ENCODE measurements at places on chromosomes 2 and 18.

GRCh38 chr2:138615257-138615656 lies 113.7 kb downstream of the SPOPL start:
- no peak for DNase-seq

DNA sequence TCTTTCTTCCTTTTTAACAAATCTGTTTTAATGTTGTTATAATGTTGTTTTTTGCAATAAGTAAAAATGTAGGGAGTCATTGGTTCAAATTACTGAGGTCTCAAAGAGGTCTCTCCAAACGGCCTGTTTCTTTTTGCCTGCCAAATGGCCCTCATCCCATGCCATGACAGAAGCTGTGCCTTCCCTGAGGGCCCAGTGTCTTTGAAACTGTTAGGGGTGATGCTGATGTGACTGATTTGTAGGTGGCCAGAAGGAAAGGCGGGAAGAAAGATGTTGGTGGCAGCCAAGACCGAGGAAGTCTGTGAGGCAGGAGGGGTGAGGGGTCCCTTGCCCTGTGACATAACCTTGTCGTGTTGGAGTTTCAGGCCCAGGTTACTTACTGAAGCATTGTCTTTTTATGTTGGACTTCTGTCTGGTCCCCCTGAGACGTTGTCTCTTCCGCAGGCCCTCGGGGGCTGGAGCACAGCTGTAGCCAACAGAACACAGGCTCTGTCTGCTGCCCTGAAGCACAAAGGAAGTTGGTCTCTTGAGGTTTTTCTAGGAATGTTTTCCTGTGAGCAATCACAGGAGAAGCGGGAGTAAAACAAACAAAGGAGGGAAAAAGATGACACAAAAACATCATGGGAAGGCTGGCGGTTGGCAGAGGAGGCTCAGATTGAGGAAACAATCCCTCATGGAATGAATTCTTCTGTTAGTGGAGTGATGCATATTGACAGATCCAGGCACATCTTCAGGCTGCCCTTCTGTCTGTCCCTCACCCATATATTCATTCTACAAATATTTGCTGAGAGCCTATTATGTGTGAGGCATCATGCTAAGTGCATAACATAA lies 4.9 kb upstream of the ST3GAL5 start:
- DNase-seq: no peak

DNA sequence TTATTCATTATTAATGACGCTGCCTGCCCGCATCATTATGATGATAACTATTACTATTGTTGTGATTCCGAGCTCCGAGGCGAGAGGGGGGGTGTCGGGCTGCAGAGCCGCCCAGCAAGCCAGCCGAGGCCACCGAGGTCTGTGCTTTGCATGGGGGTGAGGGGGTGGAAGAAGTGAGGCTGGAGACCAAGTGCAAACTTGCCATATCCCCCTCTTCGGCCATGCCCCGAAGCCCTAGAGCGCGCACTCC lies 3.6 kb downstream of the BCL11A start:
- DNase-seq: no peak

GRCh38 chr18:70359071-70359470 lies 70.2 kb downstream of the SOCS6 start:
- no peak for DNase-seq

DNA sequence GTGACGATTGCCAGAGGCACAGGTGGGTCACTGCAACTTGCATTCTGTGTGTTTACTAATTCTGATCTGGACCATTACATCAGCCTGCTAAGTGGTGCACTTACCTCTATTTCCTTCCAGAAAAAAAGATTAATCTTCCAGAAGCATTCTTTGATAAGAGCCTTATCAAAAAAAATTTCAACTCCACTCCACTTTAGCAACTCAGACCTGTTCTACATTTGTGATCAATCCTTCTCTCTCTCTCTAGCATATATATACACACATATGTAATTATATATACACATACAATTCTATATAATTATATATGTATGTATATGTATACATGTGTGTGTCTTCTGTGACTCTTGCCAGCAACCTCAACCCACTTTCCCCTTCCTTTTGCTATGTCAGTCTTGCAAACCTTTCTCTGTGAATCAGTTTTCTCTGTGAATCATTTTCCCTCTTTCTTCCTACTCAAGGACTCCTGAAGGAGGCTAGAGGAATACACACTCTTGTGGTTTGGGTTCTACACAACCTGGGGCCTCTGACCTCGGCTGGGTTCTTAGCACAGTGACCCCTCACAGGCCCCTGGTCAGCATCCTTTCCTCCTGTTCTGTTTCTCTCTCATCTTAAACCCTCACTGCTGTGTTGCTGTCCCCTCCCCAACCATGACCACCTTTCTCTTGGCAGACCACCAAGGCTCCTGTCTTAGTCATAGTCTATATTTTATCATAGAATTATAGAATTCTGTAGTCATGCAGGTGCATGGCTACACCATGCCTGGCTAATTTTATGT lies 130.4 kb upstream of the PELI1 start:
- DNase-seq: no peak

DNA sequence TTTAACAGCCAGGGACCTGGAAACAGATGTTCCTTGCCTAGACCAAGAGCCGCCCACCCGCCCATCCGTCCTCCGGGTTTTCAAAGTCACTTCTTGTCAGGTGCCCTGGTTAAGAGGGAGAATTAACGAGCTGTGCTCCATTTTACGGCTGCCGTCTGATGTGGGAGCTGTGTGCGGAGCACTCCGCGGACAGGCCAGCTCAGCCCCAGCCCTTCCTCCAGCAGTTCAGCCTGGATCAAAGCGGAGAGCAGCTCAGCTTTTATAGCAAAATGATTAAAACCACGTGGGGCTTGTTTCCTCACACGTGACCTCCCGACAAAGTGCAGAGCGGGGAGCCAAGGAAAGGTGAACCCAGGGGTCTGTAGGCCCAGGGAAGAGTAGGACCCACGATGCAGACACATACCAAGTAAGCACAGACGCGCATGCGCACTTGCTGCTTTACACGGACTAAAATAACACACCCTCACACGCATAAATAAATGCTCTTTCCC lies 46.1 kb upstream of the PKDCC start:
- no peak for DNase-seq

DNA sequence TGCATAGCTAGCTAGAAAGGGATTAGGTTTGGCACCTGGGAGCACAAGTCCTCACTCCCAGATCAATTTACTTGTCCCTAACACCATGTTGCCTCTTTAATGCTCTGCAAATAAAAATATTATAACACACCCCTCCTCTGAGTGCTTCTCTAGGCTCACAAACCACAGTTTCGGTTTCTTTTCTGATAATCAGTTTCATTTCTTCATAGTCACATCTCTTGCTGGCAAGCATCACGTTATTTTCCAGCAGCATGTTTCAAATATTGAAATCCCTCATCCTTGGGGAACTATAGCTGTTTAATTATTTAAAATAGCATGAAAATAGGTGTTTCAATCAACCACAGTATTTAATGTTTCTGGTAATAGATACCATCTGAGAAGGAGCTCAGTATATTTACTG lies 13.9 kb upstream of the SMCHD1 start:
- DNase-seq: no peak

GRCh38 chr18:57806978-57807285 lies 3.8 kb upstream of the ATP8B1 start:
- DNase-seq: no peak

- no peak for DNase-seq
Measured at GRCh38 chr18:75159646-75160356, 49.1 kb downstream of the PTGR3 start.

DNA sequence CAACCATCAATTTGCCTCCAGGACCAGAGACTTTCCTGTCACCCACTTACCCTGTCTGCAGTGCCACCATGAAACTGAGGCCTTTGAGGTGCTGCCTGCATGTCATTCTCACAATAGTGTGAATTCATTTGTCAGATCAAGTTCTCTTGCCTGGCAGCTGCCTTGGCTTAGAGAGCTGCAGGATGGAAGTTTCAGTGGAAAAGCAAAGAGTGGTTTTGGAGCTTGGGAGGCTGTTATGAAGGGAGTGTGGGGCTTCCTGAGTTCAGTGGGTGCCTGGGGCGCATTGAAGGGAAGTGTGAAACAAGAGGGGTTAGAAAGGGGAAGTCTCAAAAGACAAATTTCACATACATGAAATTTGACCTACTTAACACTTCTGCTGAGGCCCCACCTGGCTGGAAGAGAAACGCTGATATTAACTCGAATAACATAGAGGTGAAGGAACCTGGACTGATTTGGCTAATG lies 7.9 kb upstream of the LBH start:
- DNase-seq: no peak

GRCh38 chr2:23565814-23566213 lies 180.8 kb downstream of the KLHL29 start:
- no peak for DNase-seq

GRCh38 chr2:178363252-178363651 lies 87.7 kb downstream of the PRKRA start:
- DNase-seq: peak; percentile 56

DNA sequence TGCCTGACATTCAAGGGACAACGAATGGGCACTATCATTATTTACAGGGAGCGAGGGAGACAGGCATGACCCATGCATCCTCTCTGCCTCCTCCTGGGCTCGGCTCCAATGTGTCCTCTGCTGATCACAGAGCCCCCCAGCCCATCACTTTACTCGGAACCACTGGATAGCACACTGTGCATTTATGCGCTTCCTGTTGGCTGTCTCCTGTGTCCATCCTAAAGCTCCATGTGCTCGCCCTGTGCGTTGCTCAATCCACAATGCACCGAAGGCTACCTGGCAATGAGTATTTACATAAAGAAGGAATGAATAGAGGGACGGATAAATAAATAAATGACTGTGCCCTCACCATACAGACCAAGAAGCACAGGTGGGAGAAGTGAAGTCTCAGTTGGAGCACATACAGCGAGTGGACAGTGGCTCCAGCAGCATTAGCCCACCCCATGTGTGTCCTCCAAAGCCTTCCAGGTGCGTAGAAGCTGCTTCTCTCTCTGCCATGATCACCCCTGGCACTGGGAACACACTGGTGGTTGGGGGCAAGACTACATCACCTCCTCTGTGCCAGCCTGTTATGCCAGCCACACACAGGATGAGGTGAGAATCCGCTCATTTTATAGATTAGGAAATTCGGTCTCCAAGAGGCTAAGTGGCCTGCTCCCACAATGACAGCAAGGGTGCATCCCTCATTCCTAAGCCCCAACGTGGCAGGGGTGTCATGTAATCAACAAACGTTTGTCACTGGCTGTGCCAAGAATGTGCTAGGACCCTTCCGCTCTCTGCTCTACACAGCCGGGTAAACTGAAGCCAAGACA lies 2.3 kb upstream of the GDF7 start:
- peak; percentile 49 for DNase-seq

GRCh38 chr2:176419591-176420071 lies 150.4 kb downstream of the MTX2 start:
- no peak for DNase-seq

- DNase-seq: peak; percentile 33
Measured at GRCh38 chr2:71933467-71934319, 214.0 kb downstream of the CYP26B1 start.

DNA sequence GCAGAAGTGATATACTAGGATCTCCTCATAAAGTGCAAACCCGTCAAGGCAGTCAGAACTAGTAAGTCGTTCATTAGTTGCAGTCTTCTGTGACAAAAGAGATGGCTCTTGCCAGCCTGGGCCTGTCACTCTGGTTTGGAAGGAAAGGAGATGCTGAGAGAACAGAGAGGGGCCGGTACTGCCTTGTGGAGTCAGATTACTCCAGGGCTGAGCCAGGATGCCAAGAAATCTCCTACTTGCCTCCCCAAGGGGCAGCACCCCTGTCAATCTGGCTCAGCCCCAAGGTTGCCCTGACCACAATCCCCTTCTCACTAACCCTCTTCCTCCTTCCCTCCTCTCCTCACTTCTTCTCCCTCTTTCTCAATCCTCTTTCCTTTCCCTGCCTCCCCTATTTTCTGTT lies 62.9 kb upstream of the ASPRV1 start:
- no peak for DNase-seq

DNA sequence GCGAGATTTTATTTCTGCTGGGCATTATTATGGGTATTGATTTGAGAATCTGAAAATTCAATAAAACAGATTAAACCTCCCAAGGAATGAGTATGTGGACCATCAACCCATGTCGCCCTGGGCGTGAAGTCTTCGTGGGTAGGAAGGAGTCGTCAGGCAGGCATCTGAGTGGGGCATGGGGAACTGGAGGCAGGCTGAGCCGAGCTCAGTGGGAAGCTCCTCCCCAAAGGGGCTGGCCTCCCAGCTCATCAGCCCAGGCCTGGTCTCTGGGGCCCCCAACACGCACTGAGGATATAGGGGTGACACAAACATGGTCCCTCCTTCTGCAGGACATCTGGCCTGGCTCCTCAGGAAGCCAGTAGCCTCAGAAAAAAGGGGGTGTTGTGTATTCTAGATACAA lies 265.2 kb downstream of the TFCP2L1 start:
- no peak for DNase-seq

- DNase-seq: no peak
Measured at GRCh38 chr18:55997151-55997561, 409.2 kb upstream of the TCF4 start.

- DNase-seq: no peak
Measured at GRCh38 chr2:239630618-239631286, 229.9 kb upstream of the HDAC4 start.

- DNase-seq: no peak
Measured at GRCh38 chr2:153828335-153828734, 43.4 kb upstream of the GALNT13 start.

DNA sequence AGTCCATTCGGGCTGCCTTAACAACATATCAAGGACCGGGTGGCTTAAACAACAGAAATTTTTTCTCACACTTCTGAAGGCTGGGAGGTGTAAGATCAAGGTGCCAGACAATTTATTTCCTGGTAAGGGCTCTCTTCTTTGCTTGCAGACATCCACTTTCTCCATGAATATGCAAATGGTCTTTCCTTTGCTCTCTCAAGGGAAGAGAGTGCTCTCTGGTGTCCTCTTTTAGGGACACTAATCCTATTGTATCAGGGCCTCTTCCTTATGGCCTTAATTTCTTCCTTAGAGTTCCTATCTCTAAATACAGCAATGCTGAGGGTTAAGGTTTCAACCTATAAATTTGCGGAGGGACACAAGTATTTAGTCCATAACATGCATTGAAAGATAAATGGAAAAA lies 770.8 kb downstream of the DSC3 start:
- no peak for DNase-seq

GRCh38 chr2:85661139-85661858 lies 6.7 kb downstream of the SFTPB start:
- no peak for DNase-seq

GRCh38 chr18:5180254-5180653 lies 16.8 kb downstream of the AKAIN1 start:
- DNase-seq: peak; percentile 13

GRCh38 chr2:182821182-182821581 lies 45.3 kb downstream of the FRZB start:
- no peak for DNase-seq

GRCh38 chr18:23933407-23933806 lies 81.1 kb upstream of the TTC39C start:
- DNase-seq: no peak
